Activated T-helper 2 cell treated with anti-CD3 and anti-CD28 coated beads, Interferon-gamma antibody, Interleukin-2, Interleukin-4, amounts not matched to agents 10 μg/mL and 5 μg/mL and 100 μg/mL, durations not matched to agents 14 hours and 24 hours and 36 hours (primary cell): ENCODE measurements at places on chromosomes 7 and 10. TPM values are rescaled to one million over a fixed set of nuclear protein-coding genes. Genes with fewer than 3 reads are reported as not detected.

DNA sequence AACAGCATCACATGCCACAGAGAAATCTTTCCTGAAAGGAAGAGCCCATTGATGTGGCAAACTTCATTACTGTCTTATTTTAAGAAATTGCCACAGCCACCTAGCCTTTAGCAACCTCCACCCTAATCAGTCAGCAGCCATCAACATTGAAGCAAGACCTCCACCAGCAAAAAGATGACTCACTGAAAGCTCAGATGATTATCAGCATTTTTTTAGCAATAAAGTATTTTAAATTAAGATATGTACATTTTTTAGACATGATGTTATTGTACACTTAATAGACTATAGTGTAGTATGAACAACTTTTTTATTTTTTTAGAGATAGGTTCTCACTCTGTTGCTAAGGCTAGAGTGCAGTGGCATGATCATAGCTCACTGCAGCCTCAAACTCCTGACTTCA lies 14.8 kb downstream of the STEAP1B start:
- peaks cover 13% of the 10 kb centered on the region for H3K27me3 ChIP-seq
- no peak for DNase-seq
- no peak overlapping the region for H3K27ac ChIP-seq
- H3K4me3 ChIP-seq, result no peak overlapping the region
- peaks cover 36% of the 10 kb centered on the region for H3K4me1 ChIP-seq

GRCh38 chr10:117160567-117160966 lies 22.5 kb upstream of the VAX1 start:
- DNase-seq, result no peak
- no peak overlapping the region for H3K4me3 ChIP-seq
- H3K4me1 ChIP-seq, result peaks cover 5% of the 10 kb centered on the region

GRCh38 chr10:1602037-1602484 lies 135.3 kb downstream of the ADARB2 start:
- H3K4me1 ChIP-seq, result no peaks in the 10 kb centered on the region
- H3K27ac ChIP-seq, result no peak overlapping the region
- H3K36me3 ChIP-seq, result no peaks in the 10 kb centered on the region
- H3K27me3 ChIP-seq, result no peaks in the 10 kb centered on the region
- DNase-seq, result no peak

- H3K27me3 ChIP-seq, result no peaks in the 10 kb centered on the region
- no peak overlapping the region for H3K4me3 ChIP-seq
- no peak overlapping the region for H3K27ac ChIP-seq
Measured at GRCh38 chr10:56139405-56139804, 221.7 kb downstream of the ZWINT start.

GRCh38 chr7:70504254-70504653 lies 627.7 kb upstream of the GALNT17 start:
- H3K4me1 ChIP-seq, result no peaks in the 10 kb centered on the region
- DNase-seq, result no peak
- H3K27me3 ChIP-seq, result no peaks in the 10 kb centered on the region
- no peaks in the 10 kb centered on the region for H3K36me3 ChIP-seq
- H3K27ac ChIP-seq, result no peak overlapping the region

- H3K27me3 ChIP-seq, result peaks cover 5% of the 10 kb centered on the region
- no peak overlapping the region for H3K27ac ChIP-seq
- no peak for DNase-seq
- H3K4me1 ChIP-seq, result peaks cover 5% of the 10 kb centered on the region
- no peaks in the 10 kb centered on the region for H3K36me3 ChIP-seq
Measured at GRCh38 chr10:6988654-6989053, 408.6 kb upstream of the PRKCQ start.

- peaks cover 10% of the 10 kb centered on the region for H3K36me3 ChIP-seq
- H3K4me3 ChIP-seq, result no peak overlapping the region
- H3K27ac ChIP-seq, result no peak overlapping the region
- H3K4me1 ChIP-seq, result peaks cover 17% of the 10 kb centered on the region
- H3K27me3 ChIP-seq, result no peaks in the 10 kb centered on the region
Measured at GRCh38 chr10:47447705-47448104, 36.2 kb downstream of the ANXA8 start.

DNA sequence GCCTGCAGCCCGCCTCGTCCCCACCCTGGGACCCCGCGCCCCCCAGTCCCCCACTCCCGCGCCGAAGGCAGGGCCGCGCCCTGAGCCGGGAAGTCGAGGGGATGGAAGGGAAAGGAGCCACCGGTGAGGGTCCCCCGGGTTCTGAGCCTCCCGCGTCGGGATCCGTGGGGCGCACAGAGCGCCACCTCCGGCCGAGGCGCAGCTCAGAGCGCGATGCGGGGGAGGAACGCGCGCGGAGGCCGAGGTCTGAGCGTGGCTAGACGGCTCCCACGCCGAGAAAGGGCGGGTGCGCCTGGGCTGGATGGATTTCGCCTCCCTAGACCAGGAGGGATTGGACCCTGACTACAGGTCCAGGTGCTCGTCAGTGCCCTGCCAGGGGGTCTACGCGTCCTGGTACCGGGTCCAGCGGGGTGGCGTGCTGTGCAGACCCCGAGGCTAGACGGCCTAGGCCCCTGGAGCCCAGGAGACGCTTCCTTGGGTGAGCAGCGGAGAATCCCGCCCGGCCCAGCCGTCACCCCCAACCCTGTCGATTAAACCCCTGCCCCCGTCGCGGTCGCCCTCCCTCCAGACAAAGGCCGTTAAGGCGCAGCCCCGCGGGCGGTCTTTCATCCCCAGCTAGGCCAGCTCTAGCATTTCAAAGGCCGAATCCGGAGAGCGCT lies 986 bp upstream of the PDGFA start:
- no peak overlapping the region for H3K4me3 ChIP-seq
- H3K36me3 ChIP-seq, result no peaks in the 10 kb centered on the region
- peaks cover 41% of the 10 kb centered on the region for H3K27me3 ChIP-seq

- no peak for DNase-seq
- H3K36me3 ChIP-seq, result no peaks in the 10 kb centered on the region
- no peaks in the 10 kb centered on the region for H3K4me1 ChIP-seq
- H3K27ac ChIP-seq, result no peak overlapping the region
- H3K4me3 ChIP-seq, result no peak overlapping the region
Measured at GRCh38 chr7:20013536-20013935, 203.6 kb downstream of the MACC1 start.

DNA sequence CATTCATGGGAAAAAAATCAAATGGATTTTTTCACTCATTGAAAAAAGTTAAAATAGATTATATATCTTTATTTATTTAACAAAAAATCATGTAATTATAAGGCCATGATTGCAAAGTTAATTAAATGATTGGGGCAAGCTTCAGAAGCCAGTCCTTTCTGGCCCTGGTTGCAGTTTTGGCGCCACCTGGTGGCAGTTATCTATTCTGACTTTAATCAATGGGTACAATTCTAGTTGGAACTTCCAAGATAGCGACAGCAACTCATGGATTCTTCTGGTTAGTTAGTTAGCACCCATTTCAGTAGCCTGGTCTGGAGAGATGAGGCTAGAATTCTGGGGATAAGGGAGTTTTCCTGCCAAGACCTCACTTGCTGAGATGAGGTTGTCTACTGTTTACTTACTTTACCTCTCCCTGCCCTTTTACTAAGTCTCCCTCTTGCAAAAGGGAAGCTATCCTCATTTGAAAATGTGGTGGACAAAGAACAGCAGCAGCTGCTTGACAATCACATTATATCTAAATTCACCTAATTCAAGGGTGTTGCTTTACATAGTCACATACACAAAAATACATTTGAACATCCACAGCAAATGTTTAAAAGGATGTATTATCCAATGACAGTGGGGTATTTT lies 42.3 kb downstream of the NOC3L start:
- DNase-seq, result peak; percentile 34
- H3K36me3 ChIP-seq, result peaks cover 30% of the 10 kb centered on the region
- H3K27me3 ChIP-seq, result no peaks in the 10 kb centered on the region
- no peak overlapping the region for H3K4me3 ChIP-seq
- H3K27ac ChIP-seq, result no peak overlapping the region
- H3K4me1 ChIP-seq, result peaks cover 4% of the 10 kb centered on the region

DNA sequence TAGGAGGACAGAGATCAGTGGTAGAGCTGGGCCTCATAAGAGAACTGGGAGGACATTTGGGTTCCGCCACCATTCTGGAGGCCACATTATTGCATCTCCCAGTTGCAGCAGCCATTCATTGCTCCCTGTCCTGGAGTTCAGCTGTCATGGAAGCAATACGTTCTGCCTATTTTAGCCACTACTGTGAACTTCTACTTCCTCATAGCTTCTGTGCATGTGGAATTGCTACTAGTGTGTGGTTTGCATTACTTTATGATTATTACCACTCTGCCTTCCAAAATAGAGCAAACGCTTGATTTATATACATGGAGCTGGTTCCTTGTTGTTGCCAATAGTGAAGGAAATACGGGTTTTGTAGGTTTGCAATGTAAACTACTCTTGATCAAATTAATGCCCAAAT lies 47.2 kb upstream of the PLPP4 start:
- DNase-seq, result no peak
- no peak overlapping the region for H3K27ac ChIP-seq
- no peaks in the 10 kb centered on the region for H3K36me3 ChIP-seq
- no peaks in the 10 kb centered on the region for H3K4me1 ChIP-seq

PAX4 gene
- total RNA-seq, result not detected in 2 replicates

UCN3 gene
- not detected in 2 replicates for total RNA-seq

PSAP gene
- 108 and 110 TPM in 2 replicates for total RNA-seq

PILRA gene
- 12.3 TPM in 2 replicates for total RNA-seq

HOXA11 gene
- total RNA-seq, result not detected in 2 replicates

TSPAN12 gene
- total RNA-seq, result not detected in 2 replicates

ITIH5 gene
- not detected in 2 replicates for total RNA-seq

UTF1 gene
- 0.16 and 0.28 TPM in 2 replicates for total RNA-seq
